ENCODE measurements at places on chromosomes 3 and 15.

DNA sequence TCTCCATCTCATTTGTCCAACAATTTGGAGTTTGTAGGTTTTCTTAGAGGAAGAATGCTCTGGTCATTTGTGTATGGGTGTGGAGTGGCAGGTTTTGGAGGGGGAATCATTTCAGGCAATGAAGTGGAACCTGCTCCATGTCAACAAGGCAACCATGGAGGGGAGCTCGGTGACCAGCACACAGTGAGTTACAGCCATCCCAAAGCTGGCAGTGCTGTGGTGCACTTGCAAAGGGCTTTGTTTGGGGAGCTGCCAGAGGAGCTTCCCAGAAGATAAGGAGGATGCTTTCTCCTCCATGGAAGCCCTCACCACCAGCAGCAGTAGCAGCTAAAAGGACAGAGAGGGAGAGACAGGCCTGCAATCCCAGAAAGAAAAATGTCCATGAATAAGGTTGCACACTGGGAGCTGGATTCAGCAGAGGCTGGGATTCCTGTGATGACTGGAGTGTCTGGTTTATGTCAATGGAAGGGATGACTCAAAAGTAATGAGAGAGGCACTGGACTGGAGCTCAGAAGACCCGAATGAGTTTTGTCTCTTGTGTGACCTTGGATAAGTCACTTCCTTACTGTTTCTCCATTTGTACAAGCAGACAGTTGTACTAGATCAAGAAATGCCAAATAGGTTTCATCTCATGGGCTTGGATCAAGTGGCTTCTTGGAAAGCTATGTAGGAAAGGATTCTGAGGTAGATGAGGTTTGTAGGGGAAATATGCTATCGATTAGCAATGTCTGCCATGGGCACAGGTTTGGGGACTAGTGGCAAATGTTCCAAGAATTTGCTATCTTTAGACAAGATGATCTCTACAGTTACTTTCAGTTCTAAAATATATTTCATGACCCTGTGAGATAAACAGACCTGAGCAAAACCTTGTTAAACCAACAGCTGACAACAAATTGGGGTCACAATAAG is 27.2 kb upstream of the UBE2Q2 start:
- DNase-seq = no peak

GRCh38 chr3:100902572-100902971 is 90.6 kb downstream of the ABI3BP start:
- DNase-seq = no peak

GRCh38 chr15:71219645-71220044 is 104.4 kb downstream of the THSD4 start:
- DNase-seq = no peak

DNA sequence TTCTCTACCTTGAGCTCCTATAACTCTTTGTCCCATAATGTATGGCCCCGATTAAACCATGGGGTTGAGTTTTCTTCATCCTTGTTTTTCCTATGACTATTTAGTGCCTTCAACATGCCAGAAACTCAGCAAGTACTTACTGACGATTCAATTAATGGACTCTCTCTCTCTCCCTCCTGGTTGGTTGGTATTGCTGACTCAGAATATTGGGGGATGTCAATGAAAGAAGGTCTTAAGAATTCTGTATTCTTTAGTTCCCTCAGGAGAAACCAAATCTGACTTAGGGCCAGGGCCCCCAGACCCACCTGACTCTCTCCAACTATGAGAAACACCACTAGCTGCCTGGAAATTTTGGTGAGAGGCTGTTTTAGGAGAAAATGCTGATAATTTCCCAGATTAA is 40.8 kb downstream of the TM4SF4 start:
- no peak for DNase-seq

DNA sequence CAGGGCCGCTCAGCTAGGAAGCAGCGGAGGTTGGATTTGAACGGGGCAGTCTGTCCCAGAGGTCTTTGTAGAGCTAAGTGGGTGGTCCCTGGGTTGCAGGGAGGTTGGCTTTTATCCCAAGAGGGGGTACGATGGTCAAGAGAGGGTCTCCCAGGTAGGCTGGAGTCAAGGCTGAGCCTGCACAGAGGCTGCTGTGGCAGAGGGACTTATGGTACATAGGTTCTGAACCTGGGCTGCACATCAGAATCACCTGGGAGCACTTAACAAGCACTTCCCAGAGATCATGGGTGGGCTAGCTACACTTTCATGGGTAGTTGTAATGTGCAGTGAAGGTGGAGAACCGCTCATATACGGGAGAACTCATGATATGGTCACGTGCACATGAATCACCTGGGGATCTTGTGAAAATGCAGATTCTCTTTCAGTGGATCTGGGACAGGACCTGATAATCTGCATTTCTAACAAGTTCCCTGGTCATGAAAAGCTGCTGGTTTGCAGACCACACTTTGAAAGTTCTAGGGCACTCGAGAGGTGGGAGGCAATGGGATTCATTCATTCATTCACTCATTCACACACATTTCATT is 2.9 kb upstream of the RASGRF1 start:
- DNase-seq = no peak

- no peak for DNase-seq
Observed at GRCh38 chr3:2628117-2628516, 482.1 kb downstream of the IL5RA start.

DNA sequence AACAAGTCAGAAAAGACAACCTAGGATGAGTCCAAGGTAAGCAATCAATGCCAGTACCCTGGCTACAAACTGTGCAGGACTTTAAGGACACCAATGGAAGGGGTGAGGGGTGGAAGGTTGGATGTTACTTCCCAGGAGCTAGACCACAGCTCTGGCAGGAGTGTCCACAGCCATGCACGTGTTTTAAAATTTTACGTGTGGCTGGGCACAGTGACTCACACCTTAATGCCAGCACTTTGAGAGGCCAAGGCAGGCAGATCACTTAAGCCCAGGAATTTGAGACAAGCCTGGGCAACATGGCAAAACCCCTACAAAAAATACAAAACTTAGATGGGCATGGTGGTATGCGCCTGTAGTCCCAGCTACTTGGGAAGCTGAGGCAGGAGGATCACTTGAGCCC is 14.7 kb upstream of the HDC start:
- no peak for DNase-seq

- DNase-seq = peak; percentile 37
Observed at GRCh38 chr3:141646760-141647561, 91.1 kb upstream of the RNF7 start.

GRCh38 chr3:79361748-79362378 is 405.9 kb downstream of the ROBO1 start:
- no peak for DNase-seq

- no peak for DNase-seq
Observed at GRCh38 chr3:134737516-134737915, 57.5 kb upstream of the EPHB1 start.

GRCh38 chr15:49989498-49989897 is 129.5 kb downstream of the ATP8B4 start:
- DNase-seq = no peak

DNA sequence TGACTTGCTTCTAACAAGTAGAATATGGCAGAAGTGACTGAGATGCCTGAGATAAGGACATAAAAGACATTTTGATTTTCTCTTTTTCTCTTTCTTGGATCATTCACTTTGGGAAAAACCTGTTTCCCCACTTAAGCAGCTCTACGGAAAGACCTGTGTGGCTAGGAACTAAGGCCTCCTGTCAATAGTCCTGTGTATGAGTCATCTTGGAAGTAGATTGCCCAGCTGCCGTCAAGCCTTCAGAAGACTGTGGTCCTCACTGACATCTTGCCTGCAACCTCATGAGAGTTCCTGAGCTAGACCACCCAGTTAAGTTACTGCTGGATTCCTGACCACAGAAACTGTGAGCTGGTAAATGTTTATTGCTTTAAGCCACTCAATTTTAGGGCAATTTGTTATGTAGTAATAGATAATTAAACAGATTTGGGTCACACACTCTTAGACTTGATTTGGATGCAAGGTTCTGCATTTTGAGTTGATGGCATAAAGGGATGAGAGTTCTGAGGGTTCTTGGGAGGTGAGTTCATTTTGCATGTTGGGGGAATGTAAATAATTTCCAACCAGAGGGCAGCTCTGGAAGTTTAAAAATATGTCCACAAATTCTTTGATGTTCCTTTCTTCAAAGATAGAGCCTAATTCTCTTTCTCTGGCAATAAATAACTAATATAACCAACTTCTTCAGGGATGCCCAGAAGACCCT is 229.2 kb downstream of the SQOR start:
- DNase-seq = no peak

- no peak for DNase-seq
Observed at GRCh38 chr3:98903705-98904481, 2.4 kb upstream of the DCBLD2 start.

DNA sequence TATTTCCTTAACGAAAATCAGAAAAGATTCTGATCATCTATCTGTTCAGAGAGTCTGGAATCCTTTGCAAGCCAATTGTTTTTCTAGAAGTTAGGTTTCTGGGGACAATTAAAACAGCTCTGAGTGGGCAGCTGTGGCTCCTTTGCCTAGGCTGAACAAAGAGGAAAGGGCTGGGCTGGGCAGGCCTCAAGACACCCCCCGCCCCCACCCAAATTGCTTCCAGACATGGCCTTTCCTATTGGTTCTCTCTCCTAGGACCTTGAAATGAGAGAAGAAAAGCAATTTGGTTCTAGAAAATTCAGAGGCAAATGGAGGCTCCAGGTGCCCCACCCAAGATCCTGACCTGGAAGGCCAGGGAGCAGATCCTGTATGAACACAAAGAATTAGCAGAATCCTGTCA is 2.3 kb upstream of the ADPGK start:
- no peak for DNase-seq

- no peak for DNase-seq
Observed at GRCh38 chr15:82051664-82052063, 5.8 kb upstream of the MEX3B start.

DNA sequence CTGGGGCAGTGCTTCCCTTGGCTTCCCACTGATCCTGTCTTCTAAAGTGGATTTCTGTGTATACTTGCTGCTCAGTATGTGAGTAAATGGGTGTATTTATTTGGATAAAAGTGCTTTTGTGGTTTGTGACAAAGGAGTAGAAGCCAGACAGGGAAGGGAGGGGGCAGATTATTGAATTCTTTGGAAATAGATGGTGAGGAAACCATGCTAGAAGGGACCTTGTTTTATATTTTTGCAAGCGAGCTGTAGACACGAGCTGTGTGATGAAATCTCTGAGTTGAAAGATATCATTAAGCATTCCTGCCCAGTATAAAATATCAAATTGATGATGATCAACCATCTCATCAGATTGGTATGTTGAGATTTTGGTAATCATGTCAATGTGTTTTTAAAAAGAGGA is 68.9 kb downstream of the DUT start:
- DNase-seq = no peak

DNA sequence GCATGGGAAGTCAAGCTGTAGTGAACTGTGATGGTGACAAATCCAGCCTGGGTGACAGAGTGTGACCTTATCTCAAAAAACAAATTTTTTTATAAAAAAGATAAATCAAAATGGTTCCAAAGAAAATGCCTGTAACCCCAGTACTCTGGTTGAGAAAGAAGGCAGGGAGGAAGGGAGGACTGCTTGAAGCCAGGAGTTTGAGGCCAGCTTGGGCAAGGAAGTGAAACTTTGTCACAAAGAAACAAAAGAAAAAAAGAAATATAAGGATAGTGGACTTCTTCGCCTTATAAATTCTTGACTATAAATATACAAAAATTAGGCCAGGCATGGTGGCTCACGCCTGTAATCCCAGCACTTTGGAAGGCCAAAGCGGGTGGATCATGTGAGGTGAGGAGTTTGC is 34.1 kb downstream of the SMARCC1 start:
- DNase-seq = no peak

DNA sequence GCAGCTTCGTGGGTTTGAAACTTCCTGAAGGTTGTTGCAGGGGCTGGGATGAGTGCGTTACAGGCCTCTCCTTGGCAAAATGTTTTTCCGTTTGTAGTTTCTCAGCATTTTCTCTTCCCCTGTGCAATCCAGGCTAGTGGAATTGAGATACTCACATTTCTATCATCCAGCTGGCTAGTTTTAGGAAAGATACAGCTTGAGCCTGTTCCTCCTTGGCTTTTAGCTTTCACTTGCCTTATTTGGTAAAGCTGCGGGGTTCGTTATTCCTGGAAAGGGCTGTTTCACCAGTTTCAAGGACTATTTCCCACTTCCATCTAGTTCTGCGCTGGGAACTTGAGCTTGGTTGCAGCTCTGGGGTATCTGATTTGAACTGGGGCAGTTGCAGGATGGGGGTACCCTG is 90.3 kb downstream of the ITPR1 start:
- DNase-seq = no peak

- DNase-seq = no peak
Observed at GRCh38 chr15:42996871-42997270, 76.3 kb upstream of the TTBK2 start.

GRCh38 chr3:134404366-134404885 is 30.2 kb upstream of the AMOTL2 start:
- DNase-seq = no peak

- DNase-seq = no peak
Observed at GRCh38 chr3:174253940-174254339, 605.2 kb upstream of the NAALADL2 start.

DNA sequence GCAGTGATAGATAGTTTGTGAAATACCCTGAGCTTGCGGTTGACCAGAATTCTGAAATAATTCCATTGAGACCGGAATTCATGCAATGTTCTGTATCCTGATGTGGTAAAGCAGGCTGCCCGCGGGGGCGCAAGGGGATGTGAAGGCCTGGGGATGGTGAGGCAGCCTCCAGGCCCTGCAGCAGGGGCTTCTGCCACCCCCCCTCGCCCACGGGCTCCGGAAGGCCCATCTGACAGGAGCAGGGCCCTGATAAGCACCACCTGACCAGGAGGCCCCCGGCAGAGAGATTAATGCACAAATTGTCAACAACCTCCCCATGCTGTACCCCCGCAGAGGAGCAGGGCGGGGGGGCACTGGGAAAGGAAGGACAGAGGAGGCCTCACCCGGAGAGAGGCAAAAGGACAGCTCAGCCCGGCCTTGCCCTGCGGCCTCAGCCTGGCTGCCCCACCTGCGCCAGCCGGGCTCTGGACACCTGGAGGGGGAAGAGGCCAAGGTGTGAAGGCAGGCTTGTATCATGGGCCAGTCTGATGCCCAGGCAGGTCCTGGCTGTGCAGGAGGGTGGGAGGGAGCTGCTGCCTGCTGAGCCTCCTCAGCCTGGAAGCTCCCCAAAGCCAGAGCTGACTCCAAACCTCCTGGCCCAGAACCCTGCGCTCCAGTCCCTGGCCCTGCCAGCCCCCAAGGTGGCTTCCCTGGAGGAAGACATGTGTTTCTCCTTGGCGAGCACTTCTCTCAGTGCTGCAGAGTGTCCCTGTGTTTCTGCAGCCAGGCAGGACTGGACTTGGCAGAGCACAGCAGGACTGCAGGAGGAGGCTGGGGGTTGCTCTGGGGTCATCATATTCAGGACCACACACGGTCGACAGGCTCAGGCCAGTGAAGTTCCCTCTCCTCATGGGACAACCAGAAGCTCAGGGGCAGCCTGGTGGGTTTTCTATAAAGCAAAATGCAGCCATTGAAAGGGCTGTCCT is 46.5 kb downstream of the RPN1 start:
- DNase-seq = no peak

- no peak for DNase-seq
Observed at GRCh38 chr15:101625980-101626379, 26.2 kb downstream of the TM2D3 start.

GRCh38 chr3:61734749-61735686 is 173.6 kb downstream of the PTPRG start:
- no peak for DNase-seq
